ENCODE measurements at places on chromosomes 2 and 18. TPM values are rescaled to one million over a fixed set of nuclear protein-coding genes. Genes with fewer than 3 reads are reported as not detected.

Gene MARCHF7
- total RNA-seq, result 86.6 TPM

DNA sequence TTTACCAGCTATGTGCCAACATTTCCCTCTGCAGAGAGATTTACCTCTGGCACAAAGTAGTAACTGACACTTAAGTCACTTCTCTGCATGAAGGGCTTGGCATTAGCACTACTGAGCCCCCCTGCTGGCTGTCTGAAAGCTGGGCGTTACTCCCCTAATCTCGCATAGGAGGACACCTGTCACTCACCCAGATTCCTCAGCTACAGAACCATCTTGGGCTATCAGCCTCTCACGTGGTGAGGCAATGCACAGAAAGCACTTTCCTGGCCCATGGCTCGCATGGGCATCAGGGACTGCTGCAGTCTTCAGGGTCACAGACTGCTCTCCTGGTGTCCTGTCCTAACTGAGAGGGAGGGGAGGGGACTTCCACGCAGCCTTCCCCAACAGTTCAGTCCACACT, 12.0 kb downstream of the SERPINE2 start:
- DNase-seq, result no peak
- no peak overlapping the region for H3K4me3 ChIP-seq
- no peaks in the 10 kb centered on the region for H3K4me1 ChIP-seq
- no peaks in the 10 kb centered on the region for H3K27me3 ChIP-seq
- no peak overlapping the region for H3K27ac ChIP-seq

- no peaks in the 10 kb centered on the region for H3K27me3 ChIP-seq
- H3K4me1 ChIP-seq, result no peaks in the 10 kb centered on the region
- no peak for DNase-seq
- H3K36me3 ChIP-seq, result no peaks in the 10 kb centered on the region
Observed at GRCh38 chr2:36569267-36569856, 28.6 kb downstream of the FEZ2 start.

GRCh38 chr2:32231959-32232358, 32.7 kb downstream of the NLRC4 start:
- no peaks in the 10 kb centered on the region for H3K27me3 ChIP-seq
- no peaks in the 10 kb centered on the region for H3K36me3 ChIP-seq
- no peak overlapping the region for H3K27ac ChIP-seq
- DNase-seq, result no peak
- H3K4me1 ChIP-seq, result no peaks in the 10 kb centered on the region

- no peaks in the 10 kb centered on the region for H3K4me1 ChIP-seq
- H3K36me3 ChIP-seq, result no peaks in the 10 kb centered on the region
- no peak overlapping the region for H3K27ac ChIP-seq
- no peak overlapping the region for H3K4me3 ChIP-seq
Observed at GRCh38 chr2:84204995-84205394, 254.1 kb downstream of the SUCLG1 start.

DNA sequence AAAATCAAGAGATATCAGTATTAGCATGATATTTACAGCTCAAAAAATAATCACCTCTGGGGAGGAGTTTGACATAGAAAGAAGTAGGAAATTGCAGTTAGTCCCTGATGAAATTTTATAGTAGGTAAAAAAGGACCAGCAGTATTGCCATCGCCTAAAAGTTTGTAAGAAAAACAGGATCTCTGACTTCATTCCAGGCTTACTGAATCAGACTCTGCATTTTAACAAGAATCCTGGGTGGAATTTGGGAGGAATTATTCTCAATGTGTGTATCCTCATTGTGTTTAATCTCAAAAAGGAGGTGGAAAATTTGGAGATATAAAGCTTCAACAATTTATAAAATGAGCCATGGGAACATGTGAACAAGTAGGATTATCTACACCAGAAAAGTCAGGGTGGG, 31.2 kb upstream of the STAT1 start:
- H3K36me3 ChIP-seq, result no peaks in the 10 kb centered on the region
- no peak overlapping the region for H3K4me3 ChIP-seq
- no peaks in the 10 kb centered on the region for H3K4me1 ChIP-seq
- no peaks in the 10 kb centered on the region for H3K27me3 ChIP-seq
- no peak for DNase-seq
- H3K27ac ChIP-seq, result no peak overlapping the region

GRCh38 chr2:199309411-199309810, 148.3 kb downstream of the SATB2 start:
- H3K27ac ChIP-seq, result no peak overlapping the region
- no peaks in the 10 kb centered on the region for H3K36me3 ChIP-seq
- no peaks in the 10 kb centered on the region for H3K27me3 ChIP-seq
- no peaks in the 10 kb centered on the region for H3K4me1 ChIP-seq
- DNase-seq, result no peak

Gene SLC30A3
- total RNA-seq, result 0.55 TPM

- H3K27ac ChIP-seq, result no peak overlapping the region
- no peak overlapping the region for H3K4me3 ChIP-seq
- peaks cover 39% of the 10 kb centered on the region for H3K4me1 ChIP-seq
Observed at GRCh38 chr2:134665727-134666506, 52.9 kb downstream of the TMEM163 start.

DNA sequence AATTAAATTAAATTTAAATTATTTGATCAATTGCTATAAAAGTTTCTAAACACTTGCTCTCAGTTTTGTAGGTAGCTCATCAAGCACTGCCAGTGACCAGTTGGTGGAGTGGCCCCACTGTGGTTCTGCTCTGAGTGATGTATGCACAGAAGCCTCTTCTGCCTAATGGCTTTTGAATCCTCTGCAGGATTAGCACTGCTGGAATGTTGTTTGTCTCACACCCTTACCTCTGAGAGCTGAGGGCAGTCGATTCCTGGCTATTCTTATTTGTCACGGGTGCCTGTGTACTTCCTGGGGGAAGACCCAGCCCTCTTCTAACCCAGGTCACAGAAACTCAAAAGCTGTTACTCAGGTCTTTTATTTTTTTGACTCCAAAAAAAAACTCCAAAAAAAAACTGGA, 9.5 kb downstream of the CAPN14 start:
- no peak overlapping the region for H3K4me3 ChIP-seq
- H3K4me1 ChIP-seq, result no peaks in the 10 kb centered on the region
- no peaks in the 10 kb centered on the region for H3K36me3 ChIP-seq
- H3K27ac ChIP-seq, result no peak overlapping the region
- no peak for DNase-seq

Gene ZNF804A
- total RNA-seq, result 0.89 TPM

Gene TMEM200C
- total RNA-seq, result not detected

- no peak overlapping the region for H3K4me3 ChIP-seq
- H3K4me1 ChIP-seq, result no peaks in the 10 kb centered on the region
- H3K27ac ChIP-seq, result no peak overlapping the region
- no peak for DNase-seq
- no peaks in the 10 kb centered on the region for H3K27me3 ChIP-seq
- H3K36me3 ChIP-seq, result no peaks in the 10 kb centered on the region
Observed at GRCh38 chr18:41849632-41850031, 105.4 kb upstream of the PIK3C3 start.

Gene POTEE
- not detected for total RNA-seq

Gene SLC23A3
- 0.46 TPM for total RNA-seq

Gene TUBA3D
- total RNA-seq, result not detected

Gene TNS1
- total RNA-seq, result 325 TPM

DNA sequence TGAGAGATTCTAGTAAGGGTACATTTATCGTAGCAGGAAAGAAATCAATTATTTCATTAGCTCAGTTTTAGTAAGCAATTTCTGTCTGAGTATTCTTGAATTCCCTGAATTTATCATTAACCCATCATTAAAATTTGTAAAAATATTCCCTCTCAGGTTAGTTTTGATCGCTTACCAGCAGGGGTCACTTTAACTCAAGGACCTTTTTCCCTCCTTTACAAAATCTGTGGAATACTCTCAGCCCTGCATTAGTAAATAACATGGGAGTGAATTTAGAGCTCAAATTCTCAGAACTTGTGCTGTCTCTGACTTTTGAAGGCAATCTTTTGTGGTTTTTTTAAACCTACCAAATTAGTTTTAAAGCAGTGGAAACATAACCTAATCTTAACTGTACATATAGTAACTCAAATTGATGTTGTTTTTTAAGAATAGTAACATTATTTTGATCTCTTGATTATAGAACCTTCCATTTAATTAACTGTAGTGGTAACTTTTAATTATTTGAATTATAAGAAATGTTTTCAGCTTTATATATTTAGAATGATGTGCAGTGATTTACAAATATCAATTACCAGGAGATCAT, 97.2 kb downstream of the AGPS start:
- H3K27me3 ChIP-seq, result no peaks in the 10 kb centered on the region
- no peaks in the 10 kb centered on the region for H3K36me3 ChIP-seq
- H3K27ac ChIP-seq, result no peak overlapping the region
- no peak for DNase-seq
- no peaks in the 10 kb centered on the region for H3K4me1 ChIP-seq
- H3K4me3 ChIP-seq, result no peak overlapping the region

Gene RIT2
- total RNA-seq, result not detected

Gene PLA2R1
- total RNA-seq, result 4.4 TPM

Gene AMER3
- total RNA-seq, result not detected

GRCh38 chr2:159616286-159616701, at the start of gene BAZ2B:
BAZ2B (minus strand) TSS chr2:159616548; CDS start chr2:159478719, 137,829 bp downstream.
- H3K36me3 ChIP-seq, result no peaks in the 10 kb centered on the region
- no peaks in the 10 kb centered on the region for H3K27me3 ChIP-seq
- peak within 1 kb of the TSS; percentile 99 for H3K27ac ChIP-seq
- H3K4me3 ChIP-seq, result peak within 1 kb of the TSS; percentile 49
- peaks cover 20% of the 10 kb centered on the region for H3K4me1 ChIP-seq

DNA sequence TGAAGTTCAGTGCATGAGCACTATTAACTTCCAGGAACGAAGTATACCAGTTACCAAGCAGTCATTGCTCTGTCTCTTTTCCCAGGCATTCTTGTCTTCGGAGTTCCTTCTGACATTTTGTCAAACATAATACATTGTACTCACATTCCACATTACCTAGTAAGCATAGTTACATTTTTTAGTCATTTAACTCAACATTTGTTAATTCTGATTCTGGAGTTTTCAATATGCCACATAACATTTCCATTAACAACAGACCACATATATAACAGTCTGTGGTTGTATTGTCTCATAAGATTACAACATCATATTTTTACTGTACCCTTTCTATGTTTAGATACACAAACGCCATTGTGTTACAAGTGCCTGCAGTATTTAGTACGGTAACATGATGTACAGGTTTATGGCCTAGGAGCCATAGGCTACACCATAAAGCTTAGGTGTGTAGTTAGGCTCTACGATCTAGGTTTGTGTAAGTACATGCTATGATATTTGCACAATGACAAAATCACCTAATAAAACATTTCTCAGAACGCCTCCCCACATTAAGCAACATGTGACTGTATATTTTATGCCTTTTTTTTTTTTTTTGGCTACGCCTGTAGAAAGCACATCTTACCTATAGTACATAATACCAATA, 187.1 kb downstream of the DYM start:
- H3K4me1 ChIP-seq, result no peaks in the 10 kb centered on the region
- no peaks in the 10 kb centered on the region for H3K27me3 ChIP-seq
- H3K36me3 ChIP-seq, result no peaks in the 10 kb centered on the region
- H3K4me3 ChIP-seq, result no peak overlapping the region
- no peak overlapping the region for H3K27ac ChIP-seq
- DNase-seq, result no peak

DNA sequence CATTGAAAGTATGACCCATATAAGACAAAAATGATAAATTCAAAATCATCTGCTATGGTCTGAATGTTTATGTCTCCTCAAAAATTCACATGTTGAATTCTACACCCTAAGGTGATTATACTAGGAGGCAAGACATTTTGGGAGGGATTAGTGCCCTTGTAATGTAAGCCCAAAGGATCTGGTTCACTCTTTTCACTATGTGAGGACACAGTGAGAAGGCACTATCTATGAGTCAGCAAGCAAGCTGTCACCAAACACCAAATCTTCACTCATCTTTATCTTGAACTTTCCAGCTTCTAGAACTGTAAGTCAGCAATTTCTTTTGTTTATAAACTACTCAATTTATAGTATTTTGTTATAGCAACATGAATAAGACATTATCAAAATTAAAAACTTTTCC, 284.7 kb upstream of the ZC3H15 start:
- no peaks in the 10 kb centered on the region for H3K27me3 ChIP-seq
- no peaks in the 10 kb centered on the region for H3K36me3 ChIP-seq
- no peak for DNase-seq
- H3K4me1 ChIP-seq, result no peaks in the 10 kb centered on the region

Gene ANO7
- 0.30 TPM for total RNA-seq

GRCh38 chr18:48544661-48545415, 6.0 kb downstream of the CTIF start:
- H3K36me3 ChIP-seq, result no peaks in the 10 kb centered on the region
- H3K27me3 ChIP-seq, result no peaks in the 10 kb centered on the region
- DNase-seq, result no peak
- H3K4me3 ChIP-seq, result no peak overlapping the region

GRCh38 chr2:124283096-124283495, 258.0 kb downstream of the CNTNAP5 start:
- no peaks in the 10 kb centered on the region for H3K27me3 ChIP-seq
- no peak for DNase-seq
- H3K27ac ChIP-seq, result no peak overlapping the region
- H3K4me1 ChIP-seq, result no peaks in the 10 kb centered on the region

GRCh38 chr2:38719706-38720105, 31.5 kb downstream of the SRSF7 start:
- H3K4me1 ChIP-seq, result peaks cover 20% of the 10 kb centered on the region
- no peaks in the 10 kb centered on the region for H3K27me3 ChIP-seq
- H3K4me3 ChIP-seq, result no peak overlapping the region

- H3K4me3 ChIP-seq, result no peak overlapping the region
- H3K27ac ChIP-seq, result peak overlapping the region; percentile 83
- peaks cover 4% of the 10 kb centered on the region for H3K4me1 ChIP-seq
- no peaks in the 10 kb centered on the region for H3K36me3 ChIP-seq
- no peaks in the 10 kb centered on the region for H3K27me3 ChIP-seq
Observed at GRCh38 chr2:157420771-157421323, 23.0 kb downstream of the CYTIP start.

DNA sequence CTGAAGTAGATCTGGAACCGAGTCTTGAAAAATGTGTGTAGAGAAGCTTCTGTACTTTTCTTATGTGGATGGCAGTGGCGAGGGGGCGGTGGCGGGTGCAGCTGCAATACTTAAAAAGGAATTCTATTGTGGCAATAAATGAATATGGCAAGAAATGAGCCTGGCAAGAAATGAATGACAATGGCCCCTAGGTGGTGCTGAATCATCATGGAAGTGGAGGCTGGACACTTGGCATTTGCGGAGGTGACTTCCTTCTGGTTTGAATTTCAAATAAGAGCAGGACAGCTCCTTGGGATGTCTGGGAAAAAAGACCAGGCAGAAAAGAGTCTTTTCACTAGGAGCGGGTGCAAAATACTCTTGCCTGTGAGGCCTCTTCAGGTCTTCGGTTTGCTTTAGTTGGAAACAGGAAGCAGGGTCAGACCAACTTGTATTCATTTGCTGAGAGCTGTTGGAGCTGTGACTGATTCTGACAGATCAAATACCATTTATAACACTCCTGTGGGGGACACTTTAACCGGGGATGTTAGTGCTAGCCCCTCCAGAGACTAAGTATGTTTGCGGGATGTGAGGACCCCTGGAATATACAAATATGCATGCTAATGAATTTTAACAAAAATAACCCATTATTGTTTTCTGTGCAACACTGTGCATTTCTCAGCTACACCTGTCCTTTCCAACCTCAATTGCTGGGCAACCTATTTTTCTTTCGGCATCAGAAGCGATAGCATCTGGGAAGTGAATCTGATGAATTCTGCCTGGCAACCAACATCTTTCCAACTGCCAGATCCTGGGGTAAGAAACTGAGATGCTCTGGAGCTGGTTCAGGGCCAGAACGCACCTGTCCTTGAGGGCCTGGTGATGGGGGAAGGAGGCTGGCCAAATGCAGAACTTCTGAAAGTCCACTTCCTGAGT, 35.4 kb downstream of the FASTKD2 start:
- H3K27ac ChIP-seq, result no peak overlapping the region
- DNase-seq, result peak; percentile 47
- H3K4me1 ChIP-seq, result peaks cover 3% of the 10 kb centered on the region
- no peaks in the 10 kb centered on the region for H3K36me3 ChIP-seq
- no peak overlapping the region for H3K4me3 ChIP-seq

- H3K27ac ChIP-seq, result no peak overlapping the region
- no peaks in the 10 kb centered on the region for H3K36me3 ChIP-seq
- no peaks in the 10 kb centered on the region for H3K4me1 ChIP-seq
- H3K27me3 ChIP-seq, result no peaks in the 10 kb centered on the region
Observed at GRCh38 chr2:10221443-10221842, 81.3 kb upstream of the HPCAL1 start.

Measured in upper lobe of left lung (tissue), 6 donors.